ENCODE measurements at places on chromosomes 3 and 15.

GRCh38 chr15:50144341-50145120 lies 25.5 kb upstream of the ATP8B4 start:
- no peak for DNase-seq

GRCh38 chr15:57385923-57386390 lies 9.7 kb downstream of the CGNL1 start:
- no peak for DNase-seq

DNA sequence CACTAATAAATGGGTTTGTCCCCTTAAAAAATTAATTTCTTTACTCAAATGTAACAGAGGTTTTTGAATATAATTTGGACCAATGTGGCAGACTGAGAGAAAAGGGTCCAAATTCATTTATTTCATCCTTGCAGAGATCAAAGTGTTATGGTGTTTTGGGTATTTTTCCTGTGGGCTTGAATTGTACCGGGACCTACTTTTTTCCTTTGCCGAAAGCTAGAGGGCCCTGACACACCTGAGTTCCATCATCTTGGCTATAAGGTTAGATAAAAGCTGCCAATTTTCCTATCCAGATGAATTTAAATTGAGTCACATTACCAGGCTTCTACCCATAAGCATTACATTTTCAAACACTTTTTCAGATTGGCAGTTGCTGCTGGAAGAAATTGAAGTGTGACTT lies 908 bp downstream of the CCNB2 start:
- DNase-seq = no peak

DNA sequence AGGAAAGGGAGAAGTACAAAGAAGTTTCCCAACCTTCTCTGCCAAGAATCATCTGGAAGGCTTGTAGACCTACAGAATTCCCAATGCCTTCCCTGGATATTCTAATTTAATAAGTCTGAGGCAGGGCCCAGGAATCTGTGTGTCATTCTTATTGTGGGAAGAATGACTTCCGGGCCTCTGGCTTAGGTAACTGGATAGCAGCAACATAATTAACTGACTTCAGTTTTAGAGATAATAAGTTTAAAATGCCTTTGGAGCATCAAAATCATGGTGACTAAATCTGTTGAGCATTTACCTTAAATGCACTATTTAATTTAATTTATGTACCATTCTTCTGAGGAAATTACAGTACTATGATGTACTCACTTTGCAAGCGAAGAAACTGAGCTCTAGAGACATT lies 44.3 kb upstream of the TM4SF1 start:
- DNase-seq = no peak

GRCh38 chr3:65828706-65829105 lies 210.0 kb downstream of the MAGI1 start:
- no peak for DNase-seq

DNA sequence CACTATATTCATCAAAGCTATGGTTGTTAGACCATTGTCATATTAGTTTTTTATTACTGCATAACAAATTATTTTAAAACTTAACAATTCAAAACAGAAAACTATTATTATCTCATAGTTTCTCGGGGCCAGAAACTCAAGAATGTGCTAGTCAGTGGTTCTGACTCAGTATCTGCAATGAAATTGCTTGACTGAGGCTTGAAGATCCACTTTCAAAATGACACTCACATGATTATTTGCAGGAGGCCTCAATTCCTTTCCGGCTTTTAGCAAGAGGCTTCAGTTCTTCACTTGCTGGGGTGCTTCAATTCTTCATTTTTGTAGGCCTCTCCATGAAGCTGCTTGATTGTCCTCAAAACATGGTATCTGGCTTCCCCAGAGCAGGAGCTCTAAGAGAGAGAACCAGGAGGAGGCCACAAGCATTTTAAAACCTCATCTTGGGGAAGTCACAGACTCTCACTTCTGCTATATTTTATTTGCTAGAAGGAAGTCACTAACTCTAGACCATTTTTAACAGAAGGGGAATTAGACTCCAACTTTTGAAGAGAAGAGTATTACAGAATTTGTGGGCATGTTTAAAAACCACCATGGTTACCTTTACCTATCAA lies 383.7 kb downstream of the MFSD1 start:
- DNase-seq = no peak

DNA sequence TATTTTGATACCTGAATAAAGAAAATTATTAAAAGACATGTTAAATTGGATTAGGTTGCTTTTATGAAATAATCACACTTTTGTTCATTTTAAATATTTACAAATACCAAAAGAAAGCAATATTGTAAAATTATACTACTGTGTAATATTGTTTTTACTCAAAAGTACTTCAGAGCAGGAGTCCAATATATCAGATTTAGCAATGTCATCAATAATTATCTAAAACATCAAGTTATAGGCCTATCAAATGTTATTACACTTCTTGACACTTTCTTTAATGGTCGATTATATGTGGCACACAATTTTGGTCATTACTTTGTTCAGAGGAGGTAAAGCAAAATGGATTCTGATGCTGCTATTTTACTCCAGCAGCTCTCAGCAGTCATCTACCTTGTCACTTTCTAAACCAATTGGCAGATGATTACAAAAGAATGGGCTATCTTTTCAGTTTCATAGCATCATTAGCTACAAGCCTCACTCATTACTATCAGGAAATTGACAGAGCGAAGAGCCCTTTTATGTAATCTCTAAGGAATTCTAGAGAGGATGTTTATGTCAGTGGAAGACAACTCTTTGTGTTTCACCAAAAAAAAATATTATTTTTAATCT lies 318.6 kb downstream of the PLOD2 start:
- no peak for DNase-seq

- no peak for DNase-seq
These were observed 108.1 kb upstream of the THBS1 start for GRCh38 chr15:39472621-39473297.

GRCh38 chr15:100833417-100834389 lies 45.9 kb upstream of the ALDH1A3 start:
- no peak for DNase-seq

DNA sequence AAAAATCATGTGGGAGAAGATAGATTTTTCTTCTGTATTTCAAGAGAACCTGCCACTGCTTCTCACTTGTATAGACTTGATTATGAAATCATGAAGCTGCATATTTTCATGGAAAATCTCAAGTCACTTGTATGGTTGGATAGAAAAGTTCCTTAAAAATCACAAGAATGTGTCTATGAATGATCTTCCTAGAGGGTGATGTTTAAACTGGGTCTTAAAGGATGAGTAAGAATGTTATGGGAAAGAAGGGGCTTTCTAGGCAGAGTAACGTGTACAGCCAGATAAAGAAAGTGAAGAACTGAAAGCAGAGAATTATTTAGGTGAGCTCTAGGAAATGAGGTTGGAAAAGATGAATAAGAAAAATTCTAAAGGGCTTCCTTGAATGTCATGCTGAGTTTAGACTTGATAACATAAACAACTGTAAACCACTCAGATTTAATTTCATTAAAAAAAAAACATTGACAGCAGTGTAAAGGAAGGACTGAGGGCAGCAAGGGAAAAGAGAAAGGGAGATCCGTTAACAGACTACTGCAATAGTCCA lies 5.0 kb downstream of the CD47 start:
- DNase-seq = no peak

- DNase-seq = no peak
These were observed 113.5 kb downstream of the FNDC3B start for GRCh38 chr3:172152874-172153273.

DNA sequence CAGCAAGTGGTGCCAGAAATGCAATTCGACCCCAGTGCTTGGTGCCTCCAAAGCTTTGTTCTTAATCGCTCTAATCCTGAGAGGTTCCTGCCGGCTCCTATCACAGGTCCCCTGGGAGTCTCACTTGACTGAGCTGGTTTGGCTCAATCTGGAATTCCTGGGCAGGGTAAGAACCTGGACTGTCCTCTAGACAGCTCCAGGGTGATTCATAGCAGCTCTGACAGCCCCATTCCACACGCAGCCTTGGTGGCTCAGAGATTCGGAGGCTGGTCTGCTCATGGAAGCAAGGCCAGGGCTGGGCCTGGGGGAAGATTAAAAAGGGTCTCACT lies 37.9 kb downstream of the MYO5C start:
- DNase-seq = no peak

- DNase-seq = no peak
These were observed 88.3 kb downstream of the WDR49 start for GRCh38 chr3:167565489-167565888.

DNA sequence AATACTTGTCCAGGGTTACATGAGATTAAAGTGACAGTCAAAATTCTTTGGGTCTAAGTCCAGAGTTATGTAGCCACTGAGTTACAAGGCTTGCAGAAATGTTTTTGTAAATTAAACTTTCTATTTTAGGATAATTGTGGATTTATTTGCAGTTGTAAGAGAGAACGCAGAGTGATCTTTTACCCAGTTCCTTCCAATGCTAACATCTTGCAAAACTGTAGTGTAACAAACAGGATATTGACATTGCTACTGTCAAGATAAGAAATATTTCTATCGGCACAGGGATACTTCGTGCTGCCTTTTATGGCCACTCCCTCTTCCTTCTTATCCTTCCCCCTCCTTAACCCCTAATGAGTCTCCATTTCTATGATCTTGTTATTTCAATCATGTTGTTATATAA lies 1022.9 kb downstream of the MCTP2 start:
- no peak for DNase-seq

GRCh38 chr3:185215873-185216606 lies 37.8 kb downstream of the EHHADH start:
- DNase-seq = no peak

GRCh38 chr3:151843275-151843674 lies 29.4 kb downstream of the AADAC start:
- DNase-seq = no peak

DNA sequence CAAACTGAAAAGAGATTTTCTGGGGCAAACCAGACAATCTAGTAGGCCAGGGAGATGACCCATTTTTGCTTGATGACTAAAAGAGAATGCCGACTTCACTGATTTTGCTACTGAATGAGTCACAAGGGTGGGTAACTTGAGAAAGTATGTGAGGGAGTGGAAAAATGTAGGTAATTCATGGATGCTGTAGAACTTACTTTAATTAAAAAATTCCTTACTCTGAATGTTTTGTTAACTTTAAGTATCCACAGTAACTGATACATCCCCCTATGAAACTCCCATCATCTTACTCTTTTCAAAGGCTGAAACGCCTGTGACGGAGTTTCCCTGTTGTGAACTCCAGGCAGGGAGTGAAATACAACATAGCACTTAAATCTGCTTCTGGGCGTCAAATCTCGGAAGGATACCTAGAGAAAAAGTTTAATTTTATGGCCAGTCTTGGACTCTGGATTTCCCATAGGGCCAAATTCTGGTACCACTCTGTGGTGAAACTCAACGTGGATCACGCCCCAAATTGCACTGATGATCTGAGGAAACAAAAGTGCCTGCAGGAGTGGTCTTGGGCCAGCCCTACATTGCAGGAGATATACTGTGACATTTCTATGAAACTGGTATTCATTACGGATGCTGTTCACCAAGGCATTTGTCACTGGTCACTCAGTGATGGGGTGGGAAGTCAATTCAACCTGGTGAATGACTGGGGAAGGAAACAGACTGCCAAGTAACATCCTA lies 24.0 kb downstream of the GOLIM4 start:
- no peak for DNase-seq

DNA sequence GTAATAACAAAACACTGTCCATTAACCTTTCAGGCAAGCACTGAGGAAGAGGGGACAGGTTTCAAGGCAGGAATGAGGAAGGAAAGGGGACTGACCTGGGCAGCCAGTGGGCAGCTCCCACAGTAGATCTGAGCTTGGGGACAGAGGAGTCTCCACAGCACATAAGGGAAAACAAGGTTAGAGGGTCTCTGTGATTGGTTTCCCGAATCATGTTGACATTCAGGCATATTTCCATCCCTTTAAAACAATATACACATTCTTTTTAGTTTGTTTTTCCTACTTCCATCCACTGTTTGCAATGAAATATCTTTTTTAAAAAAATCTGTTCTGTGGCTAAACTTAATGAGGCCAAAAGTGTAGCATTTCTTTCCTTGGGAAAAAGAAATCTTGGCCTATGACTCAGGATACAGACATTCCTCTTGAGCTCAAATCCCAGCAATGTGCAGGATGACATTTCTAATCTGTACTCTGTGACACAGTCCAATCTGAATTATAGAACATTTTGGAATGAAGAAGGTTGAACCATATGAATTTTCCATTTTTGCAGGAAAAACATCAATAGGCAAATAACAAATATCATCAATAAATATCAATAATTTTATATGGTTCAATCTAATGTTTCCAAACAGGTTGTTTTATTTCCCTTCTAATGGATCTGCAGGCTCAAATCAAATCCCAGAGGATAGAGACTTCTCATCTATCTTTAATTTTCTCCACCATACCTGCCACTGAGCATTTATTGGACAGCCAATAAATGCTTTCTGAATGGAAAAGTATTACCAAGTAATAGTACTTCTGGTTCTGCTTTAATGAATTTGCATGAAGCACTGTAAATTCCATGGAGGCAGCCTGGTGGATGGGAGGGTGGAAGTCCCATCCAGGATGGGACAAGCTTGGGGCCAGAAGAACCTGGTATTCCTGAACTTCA lies 54.1 kb downstream of the ITGB5 start:
- DNase-seq = no peak

DNA sequence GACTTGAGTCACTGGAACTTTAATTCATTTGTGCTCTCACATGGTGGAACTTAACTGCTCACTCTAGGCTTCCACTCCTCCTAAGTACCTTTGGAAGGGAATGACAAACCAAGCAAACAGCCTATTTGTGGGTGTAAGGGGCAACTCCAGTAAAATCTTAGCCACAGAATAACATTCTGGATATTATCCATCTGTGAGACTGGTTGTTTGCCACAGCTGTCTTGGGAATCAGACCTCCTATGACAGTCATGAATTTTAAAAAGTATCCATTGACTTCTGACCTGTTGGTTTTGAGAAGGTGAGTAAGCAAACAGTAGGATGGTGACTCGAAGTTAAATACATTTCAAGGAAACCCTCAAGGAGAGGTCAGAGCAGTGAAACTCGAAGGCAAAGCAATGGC lies 147.3 kb upstream of the CDIN1 start:
- DNase-seq = no peak

- no peak for DNase-seq
These were observed 20.4 kb upstream of the EXOG start for GRCh38 chr3:38475716-38476115.

DNA sequence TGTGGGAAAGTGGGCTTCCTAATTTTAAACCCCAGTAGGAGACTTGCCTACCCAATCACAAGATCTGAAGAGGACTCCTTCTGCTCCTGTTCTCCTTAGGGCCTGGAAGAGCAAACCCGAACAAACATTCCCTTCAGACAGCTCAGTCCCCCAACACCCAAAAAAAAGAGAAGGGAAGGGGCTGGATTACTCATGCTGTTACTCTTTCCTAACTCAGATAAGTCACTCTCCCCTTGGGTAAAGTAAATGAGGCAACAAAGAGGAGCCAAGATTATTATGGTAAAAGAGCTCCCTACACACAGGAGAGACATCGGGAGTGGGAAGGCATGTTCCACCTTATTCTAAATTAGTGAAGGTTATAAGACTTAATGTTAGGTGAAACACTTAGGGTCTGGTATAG lies 18.1 kb upstream of the LEKR1 start:
- DNase-seq = no peak

- DNase-seq = no peak
These were observed 24.1 kb downstream of the CCNL1 start for GRCh38 chr3:157135671-157136396.

Measured in CMK (cell line).